Stimulated activated CD4-positive, alpha-beta T cell treated with anti-CD3 and anti-CD28 coated beads, Interleukin-1b, Interleukin-23, amount 100 ng/mL, for 48 hours (primary cell): ENCODE measurements at places on chromosomes 7 and 10.

GRCh38 chr7:124915242-124915641 lies 14.4 kb downstream of the POT1 start:
- no peak for DNase-seq

DNA sequence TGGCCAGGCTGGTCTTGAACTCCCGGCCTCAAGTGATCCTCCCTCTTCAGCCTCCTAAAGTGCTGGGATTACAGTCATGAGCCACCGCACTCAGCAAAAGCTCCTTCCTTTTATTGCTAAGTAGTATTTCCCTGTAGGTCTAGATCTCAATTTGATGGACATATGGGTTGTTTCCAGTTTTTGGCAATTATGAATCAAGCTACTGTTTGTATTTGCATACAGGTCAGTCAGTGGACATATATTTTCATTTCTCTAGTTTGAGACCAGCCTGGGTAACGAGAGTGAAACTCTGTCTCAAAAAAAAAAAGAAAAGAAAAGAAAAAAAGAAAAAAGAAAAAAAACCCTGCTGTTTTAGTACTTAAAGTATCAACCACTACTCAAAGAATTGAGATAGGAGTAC lies 6.4 kb upstream of the PRKRIP1 start:
- DNase-seq: no peak

GRCh38 chr7:100626530-100627237 lies 14.3 kb downstream of the MOSPD3 start:
- peak; percentile 89 for DNase-seq

- DNase-seq: no peak
These were observed 293.4 kb upstream of the VWC2 start for GRCh38 chr7:49479936-49480544.

DNA sequence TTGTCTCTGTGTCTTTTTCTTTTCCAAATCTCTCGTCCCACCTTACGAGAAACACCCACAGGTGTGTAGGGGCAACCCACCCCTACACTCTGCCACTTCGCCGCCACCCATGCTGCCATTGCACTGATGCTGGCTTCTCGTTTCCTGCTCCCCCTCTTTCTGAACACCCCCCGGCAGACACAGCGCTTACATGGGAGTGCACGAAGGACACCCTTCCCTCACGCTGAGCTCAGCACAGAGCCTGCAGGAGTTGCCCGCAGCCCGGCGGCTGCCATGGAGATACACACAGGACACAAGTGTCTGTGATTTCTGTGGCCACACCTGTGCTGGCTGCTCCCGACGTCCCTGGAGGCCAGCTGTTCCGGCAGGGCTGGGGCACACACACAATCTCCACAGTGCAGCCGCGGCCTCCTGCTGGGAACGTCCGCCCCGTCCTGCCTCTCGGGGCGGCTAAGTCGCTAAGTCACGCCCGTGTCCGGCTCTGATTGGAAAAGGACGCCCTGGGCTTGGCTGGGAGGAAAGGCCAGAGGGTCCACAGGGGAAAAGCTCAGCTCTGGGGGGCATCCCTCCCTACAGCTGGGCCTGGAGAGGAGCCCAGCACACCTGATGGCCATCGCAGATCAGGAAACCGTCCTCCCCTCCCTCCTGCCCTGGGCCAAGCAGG lies 349.8 kb downstream of the PTPRN2 start:
- DNase-seq: no peak

DNA sequence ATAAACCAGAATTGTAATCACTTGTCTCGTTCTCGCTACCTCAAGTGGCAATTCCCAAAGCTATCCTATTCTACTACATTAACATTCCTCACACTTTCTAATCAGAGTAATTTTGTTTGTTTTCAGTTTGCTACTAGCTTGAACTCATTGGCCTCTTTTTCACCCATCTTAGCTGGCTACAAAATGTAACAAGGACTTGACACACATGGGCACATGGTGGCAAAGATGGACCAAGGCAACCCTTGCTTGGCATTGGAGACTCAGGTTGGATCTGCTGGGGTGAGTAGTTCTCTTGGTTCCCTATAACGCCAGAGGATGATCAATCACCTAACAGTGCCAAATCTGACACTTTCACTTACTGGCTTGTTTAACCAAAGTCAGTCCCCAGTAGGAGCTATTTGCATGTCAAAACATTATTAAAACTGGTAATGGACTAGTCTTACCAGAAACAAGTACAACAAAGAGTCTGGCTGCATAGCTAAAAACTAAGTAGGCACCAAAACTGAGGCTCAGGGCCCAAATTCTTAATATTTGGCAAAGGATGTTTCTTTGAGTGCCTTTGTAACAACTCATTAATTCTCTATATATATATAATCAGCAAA lies 1.9 kb downstream of the USP6NL start:
- no peak for DNase-seq

- DNase-seq: no peak
These were observed 121.5 kb upstream of the PRR15 start for GRCh38 chr7:29442146-29442545.

GRCh38 chr7:37046531-37047079 lies 322.3 kb upstream of the AOAH start:
- DNase-seq: no peak

DNA sequence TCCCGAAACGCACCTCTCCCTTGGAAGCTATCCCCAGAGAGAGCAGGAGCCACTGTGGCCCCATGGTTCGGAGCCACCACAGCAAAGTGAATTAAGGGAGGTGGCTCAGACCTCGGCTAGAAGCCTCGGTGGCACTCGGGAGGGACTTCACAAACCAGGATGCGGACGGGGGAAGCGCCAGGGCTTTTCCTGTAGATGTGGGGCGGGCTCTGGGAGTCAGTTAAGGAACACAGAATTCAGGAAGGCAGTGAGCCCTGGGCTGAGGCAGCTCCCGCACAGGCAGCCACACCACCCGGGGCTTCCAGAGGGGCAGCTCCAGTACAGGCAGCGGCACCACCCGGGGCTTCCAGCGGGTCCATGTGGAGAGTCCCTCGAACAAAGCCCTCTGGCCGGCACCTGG lies 42.7 kb upstream of the DPYSL4 start:
- peak; percentile 1 for DNase-seq

GRCh38 chr10:130897815-130898214 lies 413.7 kb downstream of the TCERG1L start:
- no peak for DNase-seq

DNA sequence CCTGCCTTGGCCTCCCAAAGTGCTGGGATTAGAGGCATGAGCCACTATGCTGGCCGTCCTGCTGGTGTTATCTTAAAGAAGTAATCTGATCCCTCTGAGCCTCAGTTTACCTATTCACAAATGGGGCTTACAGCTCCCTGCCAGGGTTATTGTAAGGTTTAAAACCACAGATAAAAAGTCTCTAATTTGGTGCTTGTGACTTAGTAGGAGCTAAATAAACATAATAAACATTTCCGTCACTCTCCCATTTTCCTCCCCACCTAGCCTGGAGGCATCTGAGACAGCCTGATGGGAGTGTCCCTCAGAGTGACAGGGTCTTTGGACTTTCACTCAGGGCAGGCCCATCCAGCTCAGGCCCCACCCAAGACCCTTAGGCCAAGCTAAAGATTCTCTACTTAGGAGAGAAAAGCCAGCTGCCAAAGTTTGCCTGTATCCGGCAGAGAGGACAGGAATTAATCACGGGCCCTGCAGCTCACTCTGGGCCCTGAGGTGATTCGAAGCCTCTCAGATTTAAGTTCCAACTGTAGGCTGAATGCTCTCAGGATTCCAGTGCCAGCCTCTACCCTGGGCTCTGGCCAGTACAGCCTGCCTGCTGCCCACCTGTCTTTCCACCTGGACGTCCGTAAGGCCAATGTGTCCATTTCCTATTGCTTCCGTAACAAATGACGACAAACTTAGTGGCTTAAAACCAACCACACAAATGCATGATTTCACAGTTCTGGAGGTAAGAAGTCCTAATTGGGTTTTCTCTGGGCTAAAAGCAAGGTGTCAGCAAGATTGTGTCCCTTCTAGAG lies 21.8 kb upstream of the DUSP5 start:
- no peak for DNase-seq

DNA sequence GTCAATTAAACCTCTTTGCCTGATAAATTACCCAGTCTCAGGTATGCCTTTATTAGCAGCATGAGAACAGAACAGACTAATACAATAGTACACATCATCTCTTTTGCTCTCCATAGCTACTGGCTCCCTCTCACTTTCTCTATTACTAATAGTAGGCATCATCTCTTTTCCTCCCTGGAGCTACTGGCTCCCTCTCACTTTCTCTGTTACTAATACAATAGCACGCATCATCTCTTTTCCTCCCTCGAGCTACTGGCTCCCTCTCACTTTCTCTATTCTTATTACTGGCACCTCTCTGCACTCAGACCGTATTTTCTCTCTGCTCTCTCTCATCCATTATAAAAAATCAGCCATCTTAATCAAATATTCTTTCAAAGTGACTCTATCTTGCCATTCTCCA lies 37.1 kb downstream of the SLC25A13 start:
- DNase-seq: no peak

GRCh38 chr10:75140246-75140645 lies 28.8 kb downstream of the SAMD8 start:
- no peak for DNase-seq

DNA sequence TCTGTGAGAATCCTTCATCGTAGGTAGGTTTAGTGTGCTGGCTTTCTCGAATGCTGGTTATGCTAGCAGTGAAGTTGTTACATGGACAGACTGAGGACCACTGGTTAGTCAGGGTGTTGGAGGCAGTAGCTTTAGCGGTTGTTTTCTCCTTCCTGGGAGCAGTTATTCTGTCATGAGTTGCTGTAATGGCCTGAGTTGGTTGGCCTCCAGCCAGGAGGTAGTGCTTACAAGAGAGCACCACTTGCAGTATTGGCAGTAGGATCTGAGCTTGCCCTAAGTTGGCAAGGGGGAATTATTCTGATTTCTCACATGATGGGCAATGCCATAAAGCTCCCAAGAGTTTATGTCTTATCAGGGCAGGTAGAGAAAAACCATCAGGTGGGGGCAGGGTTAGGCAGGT lies 58.0 kb downstream of the IPMK start:
- no peak for DNase-seq

- no peak for DNase-seq
These were observed 17.6 kb downstream of the ZDHHC6 start for GRCh38 chr10:112429147-112429546.

DNA sequence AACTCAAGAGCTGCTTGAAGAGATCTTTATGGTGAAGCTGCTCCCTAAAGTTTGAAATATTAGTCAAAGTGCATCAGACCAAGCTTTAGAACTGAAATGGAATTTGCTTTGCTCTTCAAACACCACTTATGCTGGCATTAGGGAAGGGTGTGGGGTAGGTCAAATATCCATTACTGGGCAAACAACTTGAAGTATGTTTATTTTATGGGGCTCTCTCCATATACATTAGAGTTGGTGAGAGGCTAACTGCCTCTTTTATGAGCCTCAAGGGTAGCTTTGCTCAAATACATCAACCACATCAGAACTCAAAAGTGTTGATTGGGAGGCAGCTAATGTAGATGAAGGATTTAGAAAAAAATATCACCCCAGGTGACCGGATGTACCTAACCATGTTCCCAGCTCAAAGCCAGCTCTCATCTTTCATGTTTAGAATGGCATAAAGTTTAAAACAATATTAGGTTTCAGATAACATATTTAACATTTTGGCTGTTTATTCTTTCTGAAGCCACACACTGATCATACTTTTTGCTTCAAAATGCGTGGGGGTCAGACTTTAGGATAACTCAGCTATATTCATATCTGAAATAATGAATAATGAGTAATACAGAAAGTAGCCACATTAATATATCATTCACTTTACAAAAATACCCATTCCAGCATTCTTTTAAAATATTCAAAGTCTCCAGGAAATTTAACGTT lies 318.6 kb downstream of the PTEN start:
- no peak for DNase-seq

- DNase-seq: no peak
These were observed 17.8 kb downstream of the KCP start for GRCh38 chr7:128892521-128893250.

GRCh38 chr10:35434533-35434932 lies 98.2 kb downstream of the CCNY start:
- DNase-seq: no peak

DNA sequence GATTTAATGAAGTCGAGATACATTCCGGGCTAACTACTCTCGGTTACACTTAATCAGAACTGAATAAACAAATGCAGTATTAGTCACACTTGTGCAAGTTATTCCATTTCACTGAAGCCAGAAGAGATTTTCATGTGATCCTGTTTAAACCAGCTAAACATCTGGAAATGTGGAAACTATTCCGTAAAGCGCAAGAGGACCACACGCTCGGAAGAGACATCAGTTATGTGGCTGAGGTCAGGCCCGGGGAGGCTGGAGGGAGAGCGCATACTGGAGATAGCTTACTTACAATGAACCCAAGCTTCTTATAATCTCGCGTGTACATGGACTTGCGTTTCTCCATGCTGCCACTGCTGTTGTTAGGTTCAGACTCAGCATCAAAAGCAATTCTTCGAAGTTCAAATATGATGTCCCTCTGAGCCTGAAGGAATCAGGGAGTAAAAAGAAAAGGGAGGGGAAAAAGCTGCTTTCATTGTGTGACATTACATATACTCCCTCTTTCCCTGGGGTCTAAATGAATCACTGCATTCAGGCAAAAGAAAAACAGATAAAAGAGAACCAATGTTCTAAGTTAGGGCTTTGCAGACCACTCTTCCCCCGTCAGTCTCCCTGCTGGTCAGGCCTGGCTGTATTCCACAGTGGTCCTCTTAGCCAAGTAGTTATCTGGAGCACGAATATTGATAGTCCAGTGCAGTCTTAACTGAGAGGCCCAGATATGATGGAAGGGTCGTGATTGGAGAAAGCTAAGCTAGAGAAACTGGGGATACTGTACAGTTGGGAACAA lies 237.4 kb downstream of the ELMO1 start:
- DNase-seq: no peak

- peak; percentile 75 for DNase-seq
These were observed at the start of gene ZNF398 for GRCh38 chr7:149147072-149147751. Gene ZNF398, plus strand, starts transcription at chr7:149147453. Its CDS starts 290 bp downstream, at chr7:149147743.

GRCh38 chr10:18735711-18736110 lies 76.5 kb downstream of the ARL5B start:
- no peak for DNase-seq

GRCh38 chr7:50558294-50559053 lies 6.7 kb downstream of the DDC start:
- no peak for DNase-seq

- DNase-seq: no peak
These were observed 61.5 kb upstream of the RAPGEF5 start for GRCh38 chr7:22418251-22419046.

DNA sequence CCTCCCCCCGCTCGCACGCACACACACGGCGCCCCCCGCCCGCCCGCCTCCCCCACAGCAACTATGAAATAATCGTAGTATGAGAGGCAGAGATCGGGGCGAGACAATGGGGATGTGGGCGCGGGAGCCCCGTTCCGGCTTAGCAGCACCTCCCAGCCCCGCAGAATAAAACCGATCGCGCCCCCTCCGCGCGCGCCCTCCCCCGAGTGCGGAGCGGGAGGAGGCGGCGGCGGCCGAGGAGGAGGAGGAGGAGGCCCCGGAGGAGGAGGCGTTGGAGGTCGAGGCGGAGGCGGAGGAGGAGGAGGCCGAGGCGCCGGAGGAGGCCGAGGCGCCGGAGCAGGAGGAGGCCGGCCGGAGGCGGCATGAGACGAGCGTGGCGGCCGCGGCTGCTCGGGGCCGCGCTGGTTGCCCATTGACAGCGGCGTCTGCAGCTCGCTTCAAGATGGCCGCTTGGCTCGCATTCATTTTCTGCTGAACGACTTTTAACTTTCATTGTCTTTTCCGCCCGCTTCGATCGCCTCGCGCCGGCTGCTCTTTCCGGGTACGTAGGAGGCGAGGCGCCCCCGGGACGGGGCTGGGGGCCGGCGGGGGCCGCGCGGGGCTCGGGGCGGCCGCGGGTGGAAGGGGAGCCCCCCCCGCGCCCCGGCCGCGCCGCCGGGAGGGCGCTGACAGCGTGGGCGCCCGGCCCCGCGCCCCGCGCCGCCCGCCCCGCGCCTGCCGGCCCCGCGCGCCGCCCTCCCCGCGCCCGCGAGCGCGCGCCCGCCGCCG lies 441 bp downstream of the BMI1 start:
- peak; percentile 52 for DNase-seq

GRCh38 chr7:2583798-2584580 lies 25.2 kb downstream of the IQCE start:
- no peak for DNase-seq
